ENCODE measurements at places on chromosomes 1 and 21.

GRCh38 chr1:162040657-162041056 is 17.0 kb upstream of the OLFML2B start:
- H3K27me3 ChIP-seq: peaks cover 15% of the 10 kb centered on the region
- H3K36me3 ChIP-seq: no peaks in the 10 kb centered on the region
- no peak for DNase-seq
- peaks cover 3% of the 10 kb centered on the region for H3K4me1 ChIP-seq
- no peak overlapping the region for H3K4me3 ChIP-seq

GRCh38 chr1:229149435-229149834 is 121.5 kb upstream of the RAB4A start:
- H3K36me3 ChIP-seq: peaks cover 2% of the 10 kb centered on the region
- no peak overlapping the region for H3K4me3 ChIP-seq
- H3K27me3 ChIP-seq: no peaks in the 10 kb centered on the region
- no peak overlapping the region for H3K27ac ChIP-seq

- no peak overlapping the region for H3K27ac ChIP-seq
- no peak overlapping the region for H3K4me3 ChIP-seq
- no peak for DNase-seq
- H3K27me3 ChIP-seq: no peaks in the 10 kb centered on the region
Observed at GRCh38 chr21:26935977-26936376, 30.9 kb downstream of the ADAMTS5 start.

DNA sequence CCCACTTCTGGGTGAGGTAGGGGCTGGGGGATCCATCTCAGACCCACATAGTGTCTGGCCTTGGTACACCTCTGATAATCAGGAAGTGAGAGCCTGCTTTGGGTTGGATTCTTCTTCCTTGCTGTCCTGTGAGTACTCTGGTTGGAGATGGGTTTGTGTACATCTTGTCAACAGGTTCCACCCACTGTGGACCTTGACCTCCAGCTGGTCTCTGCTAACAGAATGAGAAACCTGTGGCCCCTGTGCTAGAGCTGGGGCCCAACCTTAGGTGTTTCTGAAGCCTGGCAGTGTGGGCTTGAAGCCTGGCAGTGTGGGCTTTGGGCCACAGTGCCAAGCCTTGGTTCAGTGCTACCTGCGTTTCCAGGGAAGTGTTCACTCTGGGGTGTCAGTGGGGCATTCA is 2.6 kb downstream of the ZBTB48 start:
- peaks cover 42% of the 10 kb centered on the region for H3K4me1 ChIP-seq
- peaks cover 4% of the 10 kb centered on the region for H3K36me3 ChIP-seq
- DNase-seq: no peak
- no peak overlapping the region for H3K27ac ChIP-seq
- no peak overlapping the region for H3K4me3 ChIP-seq

DNA sequence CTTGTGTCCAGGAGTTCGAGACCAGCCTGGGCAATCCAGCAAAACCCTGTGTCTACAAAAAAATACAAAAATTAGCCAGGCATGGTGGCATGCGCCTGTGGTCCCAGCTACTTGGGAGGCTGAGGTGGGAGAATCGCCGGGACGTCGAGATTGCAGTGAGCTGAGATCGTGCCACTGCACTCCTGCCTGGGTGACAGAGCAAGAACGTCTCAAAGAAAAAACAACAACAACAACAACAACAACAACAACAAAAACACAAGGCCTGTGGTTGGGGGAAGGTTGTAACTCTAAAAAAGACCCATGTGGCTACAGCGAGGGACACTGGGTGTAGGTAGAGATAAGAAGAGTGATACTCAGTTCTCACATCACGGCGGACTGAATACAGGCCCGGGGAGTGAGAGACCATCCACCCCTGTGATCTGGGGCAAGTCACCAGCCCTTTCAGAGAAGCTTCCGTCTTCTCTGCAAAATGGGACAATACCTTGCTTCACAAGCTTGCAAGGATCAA is 848 bp upstream of the CDC42 start:
- peak overlapping the region; percentile 90 for H3K4me3 ChIP-seq
- H3K36me3 ChIP-seq: peaks cover 26% of the 10 kb centered on the region
- no peak for DNase-seq
- peaks cover 58% of the 10 kb centered on the region for H3K4me1 ChIP-seq

DNA sequence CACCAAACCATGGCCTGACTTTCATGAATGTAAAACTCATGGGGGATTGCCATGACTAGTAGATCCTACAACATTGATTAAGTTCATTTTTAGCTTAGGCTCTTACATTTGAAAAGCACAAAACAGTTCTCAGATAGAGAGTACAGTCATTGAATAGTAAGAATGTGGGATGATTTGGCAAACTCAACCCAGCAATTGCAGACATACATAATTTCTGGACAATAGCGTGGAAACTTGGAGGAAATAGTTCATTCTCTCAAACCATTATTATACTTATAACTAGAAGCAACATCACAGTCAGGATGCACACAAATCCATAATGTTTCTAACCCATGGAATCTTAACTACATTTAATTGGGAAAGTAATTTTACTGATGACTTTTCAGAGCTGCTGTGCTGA is 598.2 kb downstream of the LMO4 start:
- H3K27ac ChIP-seq: no peak overlapping the region
- H3K4me3 ChIP-seq: no peak overlapping the region
- no peaks in the 10 kb centered on the region for H3K36me3 ChIP-seq
- H3K27me3 ChIP-seq: no peaks in the 10 kb centered on the region
- H3K4me1 ChIP-seq: no peaks in the 10 kb centered on the region

DNA sequence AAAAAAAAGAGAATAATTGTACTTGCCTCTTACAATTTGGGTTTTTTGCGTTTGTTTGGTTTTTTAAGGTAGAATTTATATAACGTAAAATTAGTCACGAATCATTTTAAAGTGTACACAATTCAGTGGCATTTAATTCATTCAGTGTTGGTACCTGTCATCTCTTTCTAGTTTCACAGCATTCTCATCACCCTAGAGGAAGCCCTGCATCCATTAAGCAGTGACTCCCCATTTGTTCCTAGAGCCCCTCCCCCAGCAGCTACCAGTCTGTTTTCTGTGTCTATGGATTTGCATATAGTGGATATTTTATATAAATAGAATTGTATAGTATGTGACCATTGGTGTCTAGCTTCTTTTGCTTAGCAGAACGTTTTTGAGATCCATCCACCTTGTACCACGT is 233.2 kb upstream of the FMN2 start:
- H3K4me3 ChIP-seq: no peak overlapping the region
- no peaks in the 10 kb centered on the region for H3K36me3 ChIP-seq
- H3K4me1 ChIP-seq: no peaks in the 10 kb centered on the region
- DNase-seq: no peak
- H3K27ac ChIP-seq: no peak overlapping the region
- H3K27me3 ChIP-seq: no peaks in the 10 kb centered on the region

DNA sequence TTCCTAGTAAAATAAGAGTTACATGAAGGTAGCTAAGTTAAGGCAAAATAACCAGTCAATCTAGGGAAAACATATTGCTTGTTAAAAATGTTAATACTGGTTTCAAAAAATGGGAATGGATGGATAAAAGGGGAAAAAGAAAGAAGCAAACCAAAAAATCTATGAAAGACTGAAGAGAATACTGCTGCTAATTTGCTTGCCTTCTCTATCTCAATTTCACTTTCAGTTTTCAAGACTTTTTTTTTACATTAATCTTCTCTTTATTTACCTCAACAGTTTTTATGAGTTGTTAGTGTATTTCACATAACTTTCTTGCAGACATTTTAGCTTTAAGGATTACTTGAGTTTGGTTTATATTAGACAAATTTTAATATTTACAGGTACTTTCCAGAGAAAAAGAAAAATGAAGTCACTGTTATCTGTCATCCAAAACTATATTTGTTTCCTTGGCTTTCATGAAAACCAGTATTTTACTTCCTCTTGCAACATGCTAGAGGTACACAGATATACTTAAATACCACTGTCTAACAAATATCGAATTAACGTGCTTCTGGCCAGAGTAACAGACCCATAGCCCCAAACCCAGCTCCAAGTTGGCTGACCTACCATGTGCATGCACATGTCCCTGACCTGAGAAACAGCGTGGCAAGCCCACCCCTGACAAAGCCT is 70.7 kb downstream of the COL24A1 start:
- peak overlapping the region; percentile 60 for H3K27ac ChIP-seq
- no peak overlapping the region for H3K4me3 ChIP-seq
- no peaks in the 10 kb centered on the region for H3K27me3 ChIP-seq
- no peaks in the 10 kb centered on the region for H3K36me3 ChIP-seq
- DNase-seq: no peak

GRCh38 chr1:38166461-38166860 is 119.9 kb upstream of the POU3F1 start:
- H3K4me3 ChIP-seq: no peak overlapping the region
- no peaks in the 10 kb centered on the region for H3K4me1 ChIP-seq
- DNase-seq: no peak
- no peaks in the 10 kb centered on the region for H3K36me3 ChIP-seq
- no peak overlapping the region for H3K27ac ChIP-seq

DNA sequence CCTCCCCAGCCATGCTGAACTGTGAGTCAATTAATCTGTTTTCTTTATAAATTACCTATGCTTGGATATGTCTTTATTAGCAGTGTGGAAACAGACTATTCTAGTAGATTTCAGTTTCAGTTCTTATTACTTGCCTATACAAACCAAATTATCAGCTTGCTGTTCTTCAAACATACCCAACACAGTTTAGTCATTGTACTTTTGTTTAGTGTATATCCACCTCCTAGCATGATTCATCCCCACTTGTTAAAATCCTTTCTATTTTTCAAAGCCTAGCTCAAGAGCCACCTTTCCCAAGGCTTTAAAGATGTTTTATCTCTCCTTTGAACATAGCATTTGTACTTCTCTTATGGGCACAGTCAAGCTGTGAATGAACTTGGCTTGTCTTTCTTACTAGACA is 195.6 kb upstream of the ZRANB2 start:
- no peaks in the 10 kb centered on the region for H3K4me1 ChIP-seq
- DNase-seq: no peak
- no peaks in the 10 kb centered on the region for H3K36me3 ChIP-seq
- H3K27ac ChIP-seq: no peak overlapping the region

DNA sequence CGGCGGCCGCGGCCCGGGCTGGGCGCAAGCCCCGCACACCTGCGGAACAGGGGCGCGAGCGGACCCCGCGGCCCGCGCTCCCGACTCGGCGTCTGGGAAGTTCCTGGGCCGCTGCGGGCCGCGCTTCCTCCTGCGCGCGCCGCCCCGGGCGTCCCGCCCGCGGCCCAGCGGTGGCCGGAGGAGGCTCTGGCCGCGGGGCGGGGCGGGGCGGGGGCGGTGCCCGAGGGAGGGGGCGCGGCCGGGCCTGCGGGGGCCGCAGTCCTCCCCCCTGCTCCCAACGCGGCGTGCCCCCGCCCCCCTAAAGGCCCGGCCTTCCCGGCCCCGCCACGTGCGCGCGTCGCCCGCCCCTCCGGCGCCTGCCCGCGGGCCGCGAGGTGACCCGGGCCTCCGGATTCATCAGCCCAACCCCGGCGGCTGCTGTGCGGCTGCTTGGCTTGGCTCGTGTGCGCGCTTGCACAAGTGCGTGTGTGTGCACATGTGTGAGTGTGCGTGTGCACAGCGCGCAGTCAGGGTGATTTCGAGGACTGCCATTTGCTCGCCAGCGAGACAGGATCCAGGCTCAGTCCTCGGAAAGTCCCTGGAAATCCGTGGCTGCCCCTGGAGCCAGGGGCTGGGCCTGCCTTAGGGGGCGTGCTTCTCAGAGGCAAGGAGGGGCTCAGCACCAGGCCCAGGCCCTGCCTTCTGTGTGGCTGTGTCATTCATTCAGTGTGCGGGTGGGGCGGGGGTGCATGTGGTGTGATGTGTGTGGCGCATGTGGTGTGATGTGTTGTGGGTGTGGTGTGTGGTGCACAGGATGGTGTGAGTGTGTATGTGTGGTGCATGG is at the start of gene C2CD2:
TSS of gene C2CD2 (minus strand) at position 188 of the 823 bp plus-strand sequence. CDS start 370 bp downstream, outside the sequence.
- H3K36me3 ChIP-seq: no peaks in the 10 kb centered on the region
- no peak for DNase-seq
- H3K4me3 ChIP-seq: peak within 1 kb of the TSS; percentile 40
- peaks cover 22% of the 10 kb centered on the region for H3K27me3 ChIP-seq
- H3K27ac ChIP-seq: peak within 1 kb of the TSS; percentile 11

DNA sequence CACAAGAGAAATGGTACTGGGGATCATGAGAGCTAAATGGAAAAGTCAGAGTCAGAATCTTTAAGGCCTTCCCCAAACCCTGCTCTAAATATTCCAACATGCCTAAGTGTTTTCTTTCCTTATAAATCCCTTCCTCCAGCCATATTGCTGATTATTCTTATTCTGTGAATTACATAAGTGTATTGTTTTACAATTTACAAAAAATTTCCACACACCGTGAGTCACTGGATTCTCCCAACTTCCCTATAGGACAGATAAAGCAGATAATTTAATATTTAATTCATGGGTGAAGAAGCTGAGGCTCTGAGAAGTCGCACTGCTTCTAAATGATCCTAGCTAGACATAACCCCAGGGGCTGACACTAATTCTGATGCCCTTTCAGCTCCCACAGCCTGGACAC is 243.3 kb upstream of the JUN start:
- H3K27ac ChIP-seq: no peak overlapping the region
- DNase-seq: no peak
- peaks cover 4% of the 10 kb centered on the region for H3K36me3 ChIP-seq
- no peaks in the 10 kb centered on the region for H3K27me3 ChIP-seq
- H3K4me3 ChIP-seq: no peak overlapping the region

GRCh38 chr1:222643606-222643937 is 25.7 kb downstream of the MIA3 start:
- H3K27ac ChIP-seq: peak overlapping the region; percentile 100
- peaks cover 27% of the 10 kb centered on the region for H3K36me3 ChIP-seq
- no peak for DNase-seq
- peak overlapping the region; percentile 100 for H3K4me3 ChIP-seq

- no peak for DNase-seq
- H3K4me1 ChIP-seq: peaks cover 2% of the 10 kb centered on the region
- H3K36me3 ChIP-seq: no peaks in the 10 kb centered on the region
- H3K27me3 ChIP-seq: no peaks in the 10 kb centered on the region
Observed at GRCh38 chr1:173258479-173259264, 51.5 kb upstream of the TNFSF4 start.

GRCh38 chr21:41668686-41669532 is 97.9 kb downstream of the RIPK4 start:
- H3K27me3 ChIP-seq: no peaks in the 10 kb centered on the region
- DNase-seq: no peak
- no peak overlapping the region for H3K4me3 ChIP-seq
- H3K4me1 ChIP-seq: peaks cover 16% of the 10 kb centered on the region
- H3K36me3 ChIP-seq: no peaks in the 10 kb centered on the region

DNA sequence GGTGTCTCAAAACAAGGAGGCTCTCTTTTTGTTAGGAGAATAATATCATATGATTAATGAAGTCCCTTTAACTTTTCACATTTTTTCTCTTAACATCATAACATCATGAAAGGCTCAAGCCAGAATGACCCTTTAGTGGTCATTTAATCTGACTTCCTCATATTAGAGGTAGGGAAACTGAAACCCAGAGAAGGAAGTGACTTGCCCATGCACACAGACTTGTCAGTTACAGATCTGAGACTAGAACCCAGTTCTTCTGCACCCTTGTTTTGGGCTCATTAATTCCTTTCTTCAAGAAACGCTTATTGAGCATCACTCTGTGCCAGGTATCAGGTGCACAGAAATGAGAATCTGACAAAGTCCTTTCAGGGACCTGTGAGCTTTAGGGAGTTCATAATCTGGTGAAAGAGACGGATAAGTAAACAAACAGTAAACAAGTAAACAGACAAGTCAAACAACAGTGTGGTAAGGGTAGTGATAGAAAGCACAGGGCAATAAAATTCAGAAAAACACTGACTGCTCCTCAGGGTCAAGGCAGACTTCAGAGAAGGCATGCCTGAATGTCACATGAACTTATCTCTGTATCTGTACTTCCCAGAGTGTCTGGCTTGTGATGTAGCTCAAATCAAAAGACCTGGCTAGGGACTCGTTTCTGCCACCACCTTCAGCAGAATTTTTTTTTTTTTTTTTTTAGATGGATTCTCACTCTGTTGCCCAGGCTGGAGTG is 38.3 kb upstream of the OSBPL9 start:
- no peak overlapping the region for H3K4me3 ChIP-seq
- H3K36me3 ChIP-seq: peaks cover 8% of the 10 kb centered on the region
- peaks cover 38% of the 10 kb centered on the region for H3K4me1 ChIP-seq
- no peak for DNase-seq
- H3K27ac ChIP-seq: no peak overlapping the region
- H3K27me3 ChIP-seq: no peaks in the 10 kb centered on the region
